ENCODE measurements at places on chromosomes 7 and 10.

DNA sequence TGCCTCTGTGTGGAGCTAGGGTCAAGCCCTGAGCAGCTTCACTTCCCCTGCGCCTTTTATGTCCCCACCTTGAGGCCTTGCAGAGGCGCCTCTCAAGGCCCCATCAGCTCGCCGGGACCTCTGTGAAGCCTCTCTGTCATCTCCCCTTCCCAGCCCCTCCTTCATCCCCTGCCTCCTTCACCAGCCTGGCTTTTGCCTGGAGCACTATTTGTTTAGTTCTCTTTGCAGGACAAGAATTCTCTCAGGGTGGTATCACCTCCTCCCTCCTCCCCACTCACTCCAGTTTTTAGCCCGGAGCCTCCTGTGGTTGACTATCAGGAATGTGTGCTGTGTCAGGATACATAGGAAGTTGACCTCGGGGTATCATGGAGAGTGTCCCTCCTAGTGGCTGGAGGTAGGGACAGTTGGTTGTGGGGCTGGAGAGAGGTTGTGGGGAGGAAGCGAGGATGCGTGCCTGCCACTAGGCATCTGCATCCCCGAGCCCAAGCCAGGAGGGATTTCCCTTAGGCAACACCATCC lies 89.8 kb upstream of the ANLN start:
- DNase-seq: no peak

DNA sequence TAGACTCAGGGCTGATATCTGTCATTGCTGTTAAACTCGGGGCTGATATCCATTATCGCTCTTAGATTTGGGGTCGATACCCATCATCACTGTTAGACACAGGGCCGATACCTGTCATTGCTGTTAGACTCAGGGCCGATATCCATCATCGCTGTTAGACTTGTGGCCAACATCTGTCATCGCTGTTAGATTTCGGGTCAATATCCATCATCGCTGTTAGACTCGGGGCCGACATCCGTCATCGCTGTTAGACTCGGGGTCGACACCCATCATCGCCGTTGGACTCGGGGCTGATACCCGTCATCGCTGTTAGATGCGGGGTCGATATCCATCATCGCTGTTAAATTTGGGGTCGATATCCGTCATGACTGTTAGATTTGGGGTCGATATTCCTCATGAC lies 54.8 kb downstream of the BEND7 start:
- no peak for DNase-seq

- no peak for DNase-seq
These were observed 18.0 kb downstream of the VSIR start for GRCh38 chr10:71755179-71755879.

DNA sequence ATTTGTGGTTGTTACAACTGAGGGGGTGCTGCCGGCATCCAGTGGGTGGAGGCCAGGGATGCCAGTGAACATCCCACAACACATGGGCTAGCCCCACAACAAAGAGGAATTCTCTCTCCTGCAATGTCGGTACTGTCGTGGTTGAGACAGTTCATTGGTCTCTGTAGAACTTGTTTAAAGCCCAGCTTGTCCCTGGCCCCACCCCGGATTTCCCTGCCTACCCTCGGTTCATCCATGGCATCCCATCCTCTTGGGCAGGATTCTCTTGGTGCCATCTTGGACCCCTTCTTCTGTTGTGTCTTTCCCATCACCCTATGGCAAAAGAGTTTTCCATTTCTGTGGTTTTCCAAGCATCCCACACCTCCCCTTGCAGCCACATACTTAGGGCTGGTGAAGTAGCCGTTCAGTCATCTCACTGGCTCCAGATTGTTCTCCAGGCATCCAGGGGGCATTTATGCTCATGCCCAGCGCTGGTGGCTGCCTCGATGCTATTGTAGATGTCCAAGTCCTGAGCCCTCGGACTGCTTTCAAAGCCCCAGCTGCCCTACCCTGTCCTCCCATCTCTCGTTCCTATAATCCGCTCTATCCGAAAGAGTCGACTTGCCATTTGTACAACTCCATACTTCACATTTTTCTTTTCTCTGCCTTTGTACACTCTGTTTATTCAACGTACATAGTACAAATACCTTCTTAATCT lies 39.2 kb downstream of the MGMT start:
- DNase-seq: no peak

DNA sequence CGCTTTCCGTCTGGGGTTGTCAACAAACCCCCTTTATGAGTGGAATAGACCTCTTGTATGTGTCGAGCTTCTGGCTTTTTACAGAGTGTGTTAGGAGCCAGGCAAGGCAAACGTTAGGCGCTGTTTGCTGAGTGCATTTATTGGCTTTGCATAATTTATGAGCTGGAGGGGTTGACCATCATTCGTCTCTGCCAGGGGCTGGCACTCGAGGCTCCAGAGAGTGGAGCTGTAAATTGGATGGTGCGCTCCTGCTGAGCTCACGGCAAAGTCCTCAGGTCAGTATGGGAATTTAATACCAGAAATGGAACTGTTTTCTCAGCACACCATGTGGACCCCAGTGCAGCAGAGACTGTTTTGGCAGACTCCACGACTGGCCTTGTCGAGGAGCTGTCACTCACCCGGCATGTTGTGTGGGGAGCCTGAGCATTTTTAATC lies 699.4 kb upstream of the GALNT17 start:
- DNase-seq: no peak

- DNase-seq: no peak
These were observed 2.1 kb upstream of the FLNC start for GRCh38 chr7:128827971-128828711.

DNA sequence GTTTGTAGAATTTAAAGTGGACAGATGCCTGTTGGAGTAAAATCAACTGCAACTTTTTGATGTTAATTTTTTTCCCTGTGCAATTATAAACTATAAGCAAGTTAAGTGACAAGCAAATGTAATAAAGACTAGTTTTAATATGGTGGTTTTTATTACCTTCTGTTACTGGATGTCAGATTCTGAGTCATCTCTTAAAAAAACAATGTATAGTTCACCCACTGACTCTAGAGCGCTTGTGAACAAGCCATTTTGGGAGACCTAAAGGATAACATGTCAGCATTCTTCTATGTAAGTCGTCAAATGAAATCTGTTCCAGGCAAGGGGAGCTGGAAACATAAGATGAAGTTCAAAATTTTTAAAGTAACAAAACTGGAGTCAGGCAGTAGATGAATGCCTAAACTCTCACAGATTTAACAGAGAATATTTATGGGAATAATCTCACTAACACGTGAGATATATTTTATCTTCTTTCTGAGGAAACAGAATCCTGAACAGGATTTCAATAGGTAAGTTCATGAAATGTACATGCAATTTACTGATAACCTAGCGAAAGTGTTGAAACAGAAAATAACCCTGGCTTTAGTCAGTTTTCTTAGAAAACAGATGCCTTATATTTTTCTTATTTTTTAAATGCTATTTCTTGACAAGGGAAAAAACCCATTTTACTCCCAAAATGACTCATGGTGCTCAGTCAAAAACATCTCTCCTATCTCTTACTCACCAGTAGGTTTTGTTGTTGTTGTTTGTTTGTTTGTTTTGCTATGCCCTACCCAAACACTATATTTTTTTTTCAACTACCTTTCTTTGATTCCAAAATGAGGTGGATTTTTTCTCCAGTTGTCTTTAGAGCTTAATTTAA lies 91.7 kb downstream of the SLC39A12 start:
- no peak for DNase-seq

- DNase-seq: no peak
These were observed 28.5 kb downstream of the PIP4K2A start for GRCh38 chr10:22685926-22686325.

DNA sequence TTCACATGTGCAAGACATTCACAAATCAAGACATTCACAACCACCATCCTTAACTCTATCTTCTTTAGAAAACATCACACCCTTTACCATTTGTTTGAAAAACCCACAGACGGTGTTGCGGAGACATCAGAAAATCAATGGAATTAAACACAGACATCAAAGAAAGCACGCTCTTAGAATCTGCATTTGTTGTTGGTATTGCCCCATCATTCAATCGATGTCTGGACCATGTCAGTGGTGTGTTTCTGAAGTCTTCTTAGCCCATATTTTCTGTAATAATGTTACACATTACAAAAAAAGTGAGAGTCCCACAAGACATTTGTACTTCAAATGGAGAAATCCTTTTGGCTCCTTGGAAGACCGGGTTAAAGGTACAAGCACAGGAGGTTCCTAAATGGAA lies 173.9 kb upstream of the AOAH start:
- DNase-seq: no peak

- DNase-seq: no peak
These were observed 765.6 kb upstream of the GHITM start for GRCh38 chr10:83373671-83374070.

GRCh38 chr10:29611781-29612381 lies 22.9 kb downstream of the SVIL start:
- no peak for DNase-seq

- no peak for DNase-seq
These were observed 447.8 kb upstream of the FZD8 start for GRCh38 chr10:36089790-36090440.

GRCh38 chr10:64648915-64649314 lies 1127.7 kb downstream of the REEP3 start:
- no peak for DNase-seq

- DNase-seq: no peak
These were observed 75.9 kb downstream of the MDFIC start for GRCh38 chr7:114997487-114998404.

DNA sequence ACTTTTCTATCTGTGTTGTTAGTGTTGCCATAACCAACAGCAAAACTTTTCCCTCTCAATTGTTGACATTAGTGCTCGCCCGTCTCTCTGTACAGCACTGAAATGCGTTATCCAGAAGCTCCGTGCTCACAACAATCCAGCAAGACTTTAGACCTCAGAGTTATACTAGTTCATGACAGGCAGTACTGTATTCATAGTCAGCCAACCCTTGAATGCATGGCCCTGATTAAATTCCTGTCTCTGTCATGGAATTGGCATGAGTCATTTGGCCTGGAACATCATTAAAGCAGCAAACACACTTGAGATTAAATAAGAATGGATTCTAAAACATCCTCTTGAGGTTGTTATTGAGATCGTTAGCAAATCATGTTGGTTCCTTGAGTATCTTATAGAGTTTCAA lies 405.5 kb upstream of the C7orf33 start:
- DNase-seq: no peak

DNA sequence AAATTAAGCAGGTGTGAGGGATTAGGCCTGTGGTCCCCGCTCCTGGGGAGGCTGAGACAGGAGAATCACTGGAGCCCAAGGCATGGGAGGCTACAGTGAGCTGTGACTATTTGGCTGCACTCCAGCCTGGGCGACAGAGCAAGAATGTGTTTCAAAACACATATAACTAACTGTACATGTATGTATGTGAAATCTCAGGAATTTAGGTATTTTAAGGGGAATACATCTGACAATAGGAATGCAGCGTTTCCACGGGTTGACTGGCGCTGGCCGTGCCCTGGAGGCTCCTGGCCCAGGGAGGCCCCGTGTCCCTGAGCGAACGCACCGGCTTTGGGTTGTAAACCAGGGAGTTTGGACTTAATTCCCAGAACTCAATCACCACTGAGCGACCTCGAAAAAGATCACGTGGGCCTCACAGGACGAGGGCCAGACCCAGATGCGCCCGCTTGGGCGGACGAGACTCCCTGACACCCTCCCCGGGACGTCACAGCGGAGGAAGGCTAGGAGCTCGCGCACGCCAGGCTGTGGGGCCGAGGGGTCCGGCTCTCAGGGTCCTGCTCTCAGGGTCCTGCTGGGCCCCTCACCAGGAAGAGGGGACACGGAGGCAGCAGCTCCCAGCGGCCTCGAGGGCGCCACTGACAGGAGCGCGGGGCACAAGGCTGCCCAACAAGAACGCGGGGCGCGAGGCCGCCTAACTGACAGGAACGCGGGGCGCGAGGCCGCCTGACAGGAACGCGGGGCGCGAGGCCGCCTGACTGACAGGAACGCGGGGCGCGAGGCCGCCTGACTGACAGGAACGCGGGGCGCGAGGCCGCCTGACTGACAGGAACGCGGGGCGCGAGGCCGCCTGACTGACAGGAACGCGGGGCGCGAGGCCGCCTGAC lies 18.4 kb downstream of the PTPRN2 start:
- DNase-seq: no peak

- no peak for DNase-seq
These were observed 511.5 kb downstream of the ATRNL1 start for GRCh38 chr10:115604627-115605026.

DNA sequence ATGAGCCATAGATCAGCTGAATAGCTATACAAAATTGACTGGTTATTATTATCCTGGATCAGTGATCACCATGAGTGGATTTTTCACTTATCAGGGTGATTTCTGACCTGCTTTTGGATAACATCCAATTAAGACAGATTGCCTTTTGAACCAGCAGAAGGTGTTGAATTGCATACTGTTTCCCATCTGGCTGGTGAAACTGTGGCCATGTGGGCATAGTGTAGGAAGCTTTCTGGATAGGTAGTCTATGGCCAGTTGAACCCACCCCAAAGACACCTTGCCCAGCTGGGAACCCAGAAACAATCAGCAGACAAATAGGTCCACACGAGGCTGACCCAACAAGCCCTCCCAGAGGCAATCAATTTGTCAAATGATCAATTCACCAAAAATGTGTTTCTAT lies 29.3 kb downstream of the DNAJC12 start:
- DNase-seq: no peak
